Epithelial cell of umbilical artery (primary cell): ENCODE measurements at places on chromosomes 13 and 19. TPM values are rescaled to one million over a fixed set of nuclear protein-coding genes. Genes with fewer than 3 reads are reported as not detected.

The SLC39A3 gene
- total RNA-seq, result 19.5 and 24.3 TPM in 2 replicates

The TMPRSS9 gene
- not detected in 2 replicates for total RNA-seq

The RNF113B gene
- total RNA-seq, result not detected in 2 replicates

The CABP5 gene
- not detected in 2 replicates for total RNA-seq
